ENCODE measurements at places on chromosomes 7 and 10.

- no peak for DNase-seq
Observed at GRCh38 chr7:155547161-155547791, 917 bp upstream of the CNPY1 start.

DNA sequence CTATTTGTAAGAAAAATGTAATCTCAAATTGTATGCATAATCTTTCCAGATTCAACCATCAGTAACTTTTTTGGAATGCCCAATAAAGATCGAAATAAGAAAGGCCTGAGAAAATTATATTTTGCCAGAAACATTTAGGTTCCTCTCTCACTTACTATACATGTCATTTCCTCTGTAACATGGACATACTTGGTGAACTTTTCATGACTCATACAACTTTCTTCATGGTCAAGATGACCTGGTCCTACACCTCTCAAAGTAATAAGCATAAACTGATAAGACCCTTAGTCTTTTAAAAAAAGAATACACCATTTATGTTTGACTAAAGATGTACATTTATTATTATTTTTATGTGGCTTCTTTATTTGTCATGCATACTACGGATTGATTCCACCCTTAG lies 125.3 kb downstream of the REEP3 start:
- DNase-seq: no peak

GRCh38 chr10:19745672-19746071 lies 70.6 kb upstream of the PLXDC2 start:
- DNase-seq: no peak

GRCh38 chr7:123271231-123271630 lies 71.5 kb upstream of the SLC13A1 start:
- DNase-seq: no peak

DNA sequence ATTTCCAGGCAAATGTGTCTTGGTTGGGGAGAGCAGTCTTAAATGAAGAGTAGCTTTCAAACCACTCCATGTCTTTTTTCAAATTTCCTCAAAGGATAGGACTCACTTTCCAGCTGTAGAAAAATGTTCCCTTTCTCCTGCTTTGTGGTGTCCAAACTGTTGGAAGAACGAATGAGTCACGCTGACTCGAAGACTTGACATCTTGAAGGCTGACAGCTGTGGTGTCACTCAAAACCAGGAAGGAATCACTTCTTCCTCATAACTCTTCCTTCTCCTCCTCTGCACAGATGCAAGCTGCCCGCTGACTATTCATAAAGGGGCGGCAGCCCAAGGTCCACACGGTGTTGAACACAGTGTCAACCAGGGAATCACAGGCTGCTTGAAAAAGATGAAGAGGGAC lies 19.2 kb downstream of the PLA2G12B start:
- no peak for DNase-seq

DNA sequence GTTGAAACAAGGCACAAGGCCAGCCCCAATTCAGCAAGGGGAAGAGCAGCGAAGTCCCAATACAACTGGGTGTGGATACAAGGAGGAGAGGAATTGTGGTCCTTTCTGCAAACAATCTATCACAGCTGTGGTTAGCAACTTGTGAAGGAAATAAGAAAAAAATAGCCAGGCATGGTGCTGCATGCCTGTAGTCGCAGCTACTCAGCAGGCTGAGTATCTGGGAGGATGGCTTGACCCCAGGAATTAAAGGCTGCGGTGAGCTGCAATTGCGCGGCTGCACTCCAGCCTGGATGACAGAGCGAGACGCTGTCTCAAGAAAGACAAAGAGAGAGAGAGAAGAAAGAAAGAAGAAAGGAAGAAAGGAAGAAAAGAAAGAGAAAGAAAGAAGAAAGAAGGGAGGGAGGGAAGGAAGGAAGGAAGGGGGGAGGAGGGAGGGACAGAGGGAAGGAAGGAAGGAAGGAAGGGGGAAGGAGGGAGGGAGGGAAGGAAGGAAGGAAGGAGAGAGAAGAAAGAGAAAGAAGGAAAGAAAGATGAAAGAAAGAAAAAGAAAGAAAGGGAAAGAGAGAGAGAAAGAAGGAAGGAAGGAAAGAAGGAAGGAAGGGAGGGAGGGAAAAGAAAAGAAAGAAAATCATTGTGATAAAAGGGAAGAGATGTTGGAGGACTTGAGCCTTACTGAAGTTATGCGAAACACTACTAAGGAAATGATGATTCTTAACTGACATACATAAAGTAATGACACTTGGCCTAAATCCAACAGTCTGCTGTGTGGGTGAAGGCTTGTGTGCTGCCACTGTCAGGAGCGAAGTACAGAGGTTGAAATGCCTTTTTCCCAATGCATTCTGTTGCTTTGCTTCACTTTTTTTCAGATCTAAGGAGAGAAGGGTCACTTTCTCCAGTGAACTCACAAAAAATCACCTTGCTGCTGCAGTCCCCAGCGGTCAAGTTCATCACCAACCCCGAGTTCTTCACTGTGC lies 117.0 kb upstream of the STK17A start:
- DNase-seq: no peak

- no peak for DNase-seq
Observed at GRCh38 chr10:132802694-132803320, 16.9 kb upstream of the NKX6-2 start.

DNA sequence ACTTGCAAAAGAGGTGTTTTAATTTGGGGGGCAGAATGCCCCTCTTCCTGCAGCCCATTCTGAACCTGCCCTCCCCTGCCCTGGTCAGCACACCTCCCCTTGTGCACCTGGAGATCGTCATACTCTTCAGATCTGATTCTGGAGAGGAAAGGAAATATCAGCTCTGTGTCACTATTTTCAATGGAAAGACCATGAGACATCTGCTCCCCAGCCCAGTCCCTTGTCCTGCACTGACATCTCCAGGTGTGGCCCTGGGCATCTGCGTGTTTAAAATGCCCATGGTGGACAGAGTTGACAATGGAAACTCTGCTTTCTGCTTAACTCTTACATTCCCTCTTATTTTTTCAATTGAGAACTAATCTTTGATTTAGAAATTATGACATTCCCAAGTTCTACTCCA lies 41.6 kb upstream of the RASGEF1A start:
- DNase-seq: no peak
